ENCODE measurements at places on chromosomes 11 and 22. TPM values are rescaled to one million over a fixed set of nuclear protein-coding genes. Genes with fewer than 3 reads are reported as not detected.

CASP5 gene
- total RNA-seq, result not detected

GRK3 gene
- total RNA-seq, result 0.83 TPM

SNX19 gene
- 112 TPM for total RNA-seq

TEX12 gene
- not detected for total RNA-seq

HBB gene
- total RNA-seq, result not detected

PLAAT5 gene
- total RNA-seq, result not detected

PATE1 gene
- not detected for total RNA-seq

PIK3IP1 gene
- total RNA-seq, result 37.1 TPM

KBTBD3 gene
- 5.5 TPM for total RNA-seq

MICAL2 gene
- 86.4 TPM for total RNA-seq

PDGFB gene
- total RNA-seq, result not detected

SLC22A9 gene
- total RNA-seq, result not detected

ACTN3 gene
- 0.17 TPM for total RNA-seq

KCNC1 gene
- 0.17 TPM for total RNA-seq

RIBC2 gene
- total RNA-seq, result under 0.01 TPM

KCNQ1OT1 gene
- total RNA-seq, result 5.0 TPM

ZBED4 gene
- 7.7 TPM for total RNA-seq

OR51B2 gene
- not detected for total RNA-seq
